ENCODE measurements at places on chromosomes 3 and 15.
A peak's percentile ranks its signal among the peaks of the same experiment; 100 is the strongest.

DNA sequence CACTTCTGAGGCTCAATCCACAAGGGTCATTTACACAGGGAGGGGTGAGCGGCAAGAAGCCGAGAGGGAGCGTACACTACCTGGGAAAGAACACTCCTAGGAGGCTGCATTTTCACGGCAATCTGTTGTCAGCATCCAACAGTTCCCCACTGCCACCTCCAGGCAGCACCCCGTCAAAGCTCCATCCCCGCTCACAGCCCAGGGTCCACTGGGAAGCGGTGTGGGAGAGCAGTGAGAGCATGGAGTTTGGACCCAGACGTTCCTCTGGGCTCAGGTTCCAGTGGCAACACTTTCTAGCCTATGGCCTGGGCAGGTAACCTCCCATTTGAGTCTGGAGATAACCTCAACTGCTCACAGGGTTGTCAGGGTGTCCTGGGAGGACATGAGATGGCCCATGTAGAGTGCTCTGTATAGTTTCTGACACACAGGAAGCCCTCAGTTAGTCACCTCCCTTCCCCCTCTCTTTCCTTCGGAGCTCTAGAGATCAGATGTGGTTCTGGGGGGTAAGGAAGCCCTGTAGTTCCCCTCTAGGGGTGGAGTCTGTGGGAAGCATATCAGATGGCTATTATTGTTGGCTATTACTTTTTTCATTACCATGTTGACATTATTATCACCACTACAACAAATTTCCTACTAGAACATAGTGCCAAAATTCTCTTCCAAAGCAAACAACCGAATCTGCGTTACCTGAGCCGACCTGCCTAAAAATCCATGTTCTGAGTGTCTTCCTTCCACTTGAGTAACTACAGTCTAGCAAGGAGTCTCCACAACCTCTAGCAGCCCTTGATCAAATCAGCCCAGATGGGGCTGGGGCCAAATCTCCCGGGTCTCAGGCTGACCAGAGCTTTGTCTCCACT is 29.1 kb downstream of the RUVBL1 start:
- peak; percentile 13 for ATAC-seq

DNA sequence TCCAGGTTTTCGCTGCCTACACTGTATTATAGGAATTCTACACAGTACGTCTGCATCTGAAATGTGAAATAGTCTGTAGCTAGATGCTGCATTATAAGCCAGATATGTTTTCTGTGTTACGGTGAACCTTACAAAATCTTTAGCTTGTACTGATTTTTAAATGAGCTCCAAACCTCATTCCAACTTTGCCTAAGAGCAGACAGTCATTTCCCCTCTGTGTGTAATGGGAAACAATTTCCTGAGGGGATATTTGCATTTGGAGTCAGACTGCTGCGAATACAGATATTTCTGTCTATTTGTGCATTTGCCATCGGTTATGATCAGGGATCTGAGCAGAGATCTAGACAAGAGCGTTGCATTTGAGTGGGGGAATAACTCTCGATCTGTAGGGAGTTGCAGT is 37.5 kb downstream of the ARNT2 start:
- no peak for ATAC-seq

- peak; percentile 93 for ATAC-seq
Measured at GRCh38 chr15:41024131-41024530, 70.9 kb downstream of the CHAC1 start.

- ATAC-seq = peak; percentile 57
Measured at GRCh38 chr15:52013151-52013791, 5.7 kb upstream of the MAPK6 start.

DNA sequence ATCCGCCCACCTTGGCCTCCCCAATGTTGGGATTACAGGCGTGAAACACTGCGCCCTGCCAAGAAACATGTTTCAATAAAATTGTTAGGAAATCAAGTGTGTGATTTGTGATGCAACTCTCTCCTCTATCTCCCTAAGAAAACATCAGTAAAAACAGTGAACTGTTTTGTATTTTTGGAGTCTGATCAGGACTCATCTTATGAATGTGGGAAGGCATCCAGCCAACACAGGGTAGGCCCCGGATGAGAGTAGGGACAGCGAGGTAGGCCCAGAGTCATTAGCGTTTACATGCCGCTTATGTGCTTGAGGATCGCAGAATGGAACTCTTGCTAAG is 884 bp upstream of the GLYCTK start:
- no peak for ATAC-seq

DNA sequence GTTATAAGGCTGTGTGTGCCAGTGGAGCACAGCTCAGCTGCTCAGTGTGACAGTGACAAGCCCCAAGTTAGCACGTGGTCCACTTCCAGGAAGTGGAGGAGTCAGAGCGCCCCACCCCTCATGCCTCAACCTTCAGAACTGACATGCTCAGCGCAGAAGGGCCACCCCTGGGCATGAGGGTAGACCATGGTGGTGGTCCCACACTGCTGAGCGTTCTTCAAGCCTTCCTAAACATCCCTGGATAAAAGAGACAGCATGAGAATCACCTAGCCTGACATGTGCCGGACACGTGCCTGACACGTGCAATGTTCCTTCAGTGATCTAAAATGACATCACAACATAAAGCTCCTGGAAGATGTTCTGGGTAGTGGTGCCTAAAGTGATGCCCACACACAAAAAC is 16.8 kb downstream of the ATP10A start:
- ATAC-seq = no peak

- ATAC-seq = no peak
Measured at GRCh38 chr15:77225646-77226045, 154.7 kb upstream of the TSPAN3 start.

GRCh38 chr3:127483902-127484591 is 106.5 kb downstream of the TPRA1 start:
- ATAC-seq = no peak

GRCh38 chr3:11410564-11410963 is 138.4 kb downstream of the ATG7 start:
- no peak for ATAC-seq

- ATAC-seq = no peak
Measured at GRCh38 chr3:14482271-14482721, 57.8 kb downstream of the GRIP2 start.

GRCh38 chr3:128226795-128227395 is 73.6 kb downstream of the EEFSEC start:
- peak; percentile 95 for ATAC-seq

DNA sequence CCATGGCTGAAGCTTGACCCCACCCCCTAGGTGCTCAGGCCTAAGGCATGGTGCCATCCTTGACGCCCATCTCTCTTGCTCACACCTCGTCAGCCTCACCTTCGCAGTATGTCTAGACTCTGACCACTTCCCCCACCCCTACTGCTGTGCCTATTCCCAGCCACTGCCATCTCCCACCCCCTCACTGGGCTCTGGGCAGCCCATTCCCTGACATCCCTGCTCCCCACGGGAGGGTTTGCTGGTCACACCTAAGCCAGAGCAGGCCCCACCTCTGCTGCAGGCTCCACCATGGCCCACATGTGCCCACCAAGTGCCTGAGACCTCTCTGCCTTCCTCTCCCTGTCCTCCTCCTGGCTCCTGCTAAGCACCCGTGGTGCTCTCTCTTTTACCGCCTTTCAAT is 47.7 kb upstream of the PRR23E start:
- no peak for ATAC-seq

GRCh38 chr3:143480344-143480743 is 360.8 kb downstream of the CHST2 start:
- ATAC-seq = no peak

DNA sequence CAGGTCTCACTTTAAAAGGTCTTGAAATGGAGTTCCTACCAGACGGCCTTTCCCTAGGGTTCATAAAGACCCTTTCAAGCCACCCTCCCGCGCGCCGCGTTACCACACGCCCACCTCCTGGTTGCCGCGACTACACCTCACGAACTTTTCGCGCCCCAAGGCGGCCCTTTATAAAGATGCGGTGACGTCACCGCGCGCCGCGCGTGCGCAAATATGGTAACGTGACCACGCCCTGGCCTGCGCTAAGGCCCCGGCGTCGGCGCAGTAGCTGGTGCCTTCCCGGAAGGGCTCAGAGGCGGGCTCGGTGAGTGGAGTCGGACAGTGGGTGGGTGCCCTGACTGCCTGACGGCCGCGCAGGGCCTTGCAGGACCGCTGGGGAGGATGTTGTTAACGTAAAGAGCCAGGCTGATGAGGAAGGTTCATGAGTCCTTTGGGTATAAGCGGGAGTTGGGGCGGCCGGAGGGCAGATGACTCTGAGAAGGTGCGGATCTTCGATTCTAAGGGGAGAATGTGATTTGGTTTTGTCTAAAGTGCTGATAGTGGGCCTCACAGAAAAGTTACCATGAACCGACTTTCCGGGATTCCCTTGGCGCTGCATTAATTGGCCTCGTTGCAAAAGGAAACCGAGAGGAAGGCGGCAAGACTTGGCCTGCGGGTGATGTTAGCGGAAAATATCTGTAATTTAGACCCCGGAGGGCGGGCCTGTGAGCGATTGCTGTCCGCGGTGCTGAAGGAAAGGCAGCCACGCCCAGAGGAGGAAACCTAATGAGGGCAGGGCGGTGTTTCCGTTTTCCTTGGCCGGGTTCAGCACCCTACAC is 54.4 kb downstream of the FEZF2 start:
- peak; percentile 100 for ATAC-seq

- no peak for ATAC-seq
Measured at GRCh38 chr3:64650096-64650622, 37.6 kb downstream of the ADAMTS9 start.

Measured in SK-N-SH treated with all-trans-retinoic acid at 6 μM for 48 hours (cell line).